ENCODE measurements at places on chromosomes 5 and 9.

DNA sequence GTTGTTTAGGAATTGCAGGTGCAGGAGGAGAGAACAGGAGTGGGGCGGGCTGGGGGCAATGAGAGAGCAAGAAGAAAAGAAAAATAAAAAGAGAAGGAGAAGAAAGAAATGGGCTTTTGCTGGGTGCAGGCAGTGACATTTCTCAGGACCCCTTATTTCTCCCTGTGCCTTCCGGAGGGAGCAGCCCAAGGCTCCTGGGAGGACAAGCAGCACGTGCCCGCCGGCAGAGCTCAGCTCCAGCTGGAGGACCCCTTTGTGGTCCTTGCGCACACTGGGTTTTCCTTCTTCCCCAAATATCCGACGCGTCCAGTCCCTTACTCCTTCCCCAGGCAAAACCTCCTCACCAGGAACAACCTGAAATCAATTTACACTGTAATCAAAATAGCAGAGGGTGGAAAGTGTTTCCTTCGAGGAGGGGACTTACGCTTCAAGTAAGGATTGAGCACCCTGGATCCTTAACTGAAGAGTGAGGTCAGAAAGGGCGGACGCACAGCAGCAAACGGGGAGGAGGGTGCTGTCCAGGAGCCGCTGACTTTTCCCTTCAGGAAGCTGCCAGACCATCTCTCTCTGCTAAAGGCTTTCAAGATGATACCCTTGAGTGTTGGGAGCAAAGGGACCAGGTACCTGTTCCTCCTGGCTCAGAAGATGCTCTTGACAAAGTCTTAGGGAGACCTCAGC, 2.1 kb downstream of the BTNL9 start:
- no peak for DNase-seq

DNA sequence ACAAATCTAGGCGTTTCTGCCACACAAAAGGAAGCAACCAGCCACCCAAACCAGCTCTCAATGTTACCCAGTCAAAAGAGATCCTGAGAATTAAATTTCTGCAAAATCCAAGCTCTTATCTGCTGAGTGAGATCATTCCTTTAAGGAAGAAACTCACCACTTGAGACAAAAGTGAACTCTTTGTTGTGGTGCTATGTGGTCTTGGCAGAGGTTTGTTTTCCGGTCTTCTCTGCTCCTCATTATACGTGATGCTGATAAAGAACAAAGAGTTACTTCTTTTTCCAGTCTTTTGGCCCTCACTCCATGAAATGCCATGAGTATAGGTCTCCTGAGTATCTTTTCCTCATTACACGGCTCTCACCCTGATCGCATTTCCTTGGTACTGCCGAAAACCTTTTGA, 82.1 kb downstream of the PRKACG start:
- DNase-seq: no peak

- no peak for DNase-seq
Observed at GRCh38 chr9:136947955-136948510, 3.0 kb downstream of the C8G start.

DNA sequence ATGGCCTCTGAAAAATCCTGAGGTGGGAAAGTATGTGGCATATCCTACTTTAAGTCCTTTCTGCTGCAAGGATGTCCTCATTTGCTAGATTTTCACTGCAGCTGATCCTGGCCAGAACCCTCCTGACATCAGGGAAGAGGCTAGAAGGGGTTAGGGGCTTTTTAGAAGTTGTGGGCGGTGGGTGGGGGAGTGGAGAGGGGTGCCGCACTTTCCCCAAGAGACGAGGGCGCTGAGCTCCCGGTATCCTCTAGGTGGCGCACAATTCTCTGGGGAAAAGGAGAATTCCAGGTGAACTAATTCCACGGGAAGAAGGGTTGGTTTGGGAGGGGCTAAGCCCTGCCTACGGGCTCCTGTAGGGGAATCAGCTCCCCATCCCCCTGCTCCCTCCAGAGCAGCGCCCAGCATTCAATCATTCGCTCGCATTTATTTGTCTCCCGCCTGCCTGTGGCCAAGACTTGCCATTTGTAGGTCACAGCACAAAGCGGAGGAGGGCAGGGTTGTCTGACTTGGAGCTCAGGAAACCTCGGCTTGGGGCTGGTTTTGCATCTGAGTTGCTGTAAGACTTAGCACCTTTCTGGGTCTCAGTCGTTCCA, 42.9 kb upstream of the HAND1 start:
- DNase-seq: peak; percentile 89

GRCh38 chr5:139557811-139558210, 3.3 kb upstream of the UBE2D2 start:
- no peak for DNase-seq

DNA sequence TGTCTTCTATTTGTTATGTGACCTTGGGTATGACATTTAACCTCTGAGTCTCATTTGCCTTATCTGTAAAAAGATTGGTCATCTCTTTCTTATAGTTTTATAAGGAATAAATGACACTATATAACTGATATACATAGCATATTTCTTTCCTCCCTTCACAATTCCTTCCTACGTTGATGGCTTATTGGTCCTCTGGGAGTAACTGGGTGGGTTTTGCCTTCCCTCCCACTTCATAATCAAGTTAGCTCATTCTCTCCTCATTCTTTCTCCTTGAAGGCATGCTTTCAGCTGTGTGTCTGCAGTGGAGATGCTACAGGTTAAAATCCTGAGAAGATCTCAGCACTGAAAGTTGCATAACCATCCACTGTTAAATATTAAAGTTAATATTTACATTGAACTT, 382.4 kb downstream of the TMEM38B start:
- no peak for DNase-seq

- no peak for DNase-seq
Observed at GRCh38 chr5:52015760-52016159, 632.5 kb downstream of the ISL1 start.

- DNase-seq: no peak
Observed at GRCh38 chr5:123582550-123583285, 70.7 kb downstream of the CSNK1G3 start.

- no peak for DNase-seq
Observed at GRCh38 chr5:143454936-143455516, 51.5 kb upstream of the NR3C1 start.

DNA sequence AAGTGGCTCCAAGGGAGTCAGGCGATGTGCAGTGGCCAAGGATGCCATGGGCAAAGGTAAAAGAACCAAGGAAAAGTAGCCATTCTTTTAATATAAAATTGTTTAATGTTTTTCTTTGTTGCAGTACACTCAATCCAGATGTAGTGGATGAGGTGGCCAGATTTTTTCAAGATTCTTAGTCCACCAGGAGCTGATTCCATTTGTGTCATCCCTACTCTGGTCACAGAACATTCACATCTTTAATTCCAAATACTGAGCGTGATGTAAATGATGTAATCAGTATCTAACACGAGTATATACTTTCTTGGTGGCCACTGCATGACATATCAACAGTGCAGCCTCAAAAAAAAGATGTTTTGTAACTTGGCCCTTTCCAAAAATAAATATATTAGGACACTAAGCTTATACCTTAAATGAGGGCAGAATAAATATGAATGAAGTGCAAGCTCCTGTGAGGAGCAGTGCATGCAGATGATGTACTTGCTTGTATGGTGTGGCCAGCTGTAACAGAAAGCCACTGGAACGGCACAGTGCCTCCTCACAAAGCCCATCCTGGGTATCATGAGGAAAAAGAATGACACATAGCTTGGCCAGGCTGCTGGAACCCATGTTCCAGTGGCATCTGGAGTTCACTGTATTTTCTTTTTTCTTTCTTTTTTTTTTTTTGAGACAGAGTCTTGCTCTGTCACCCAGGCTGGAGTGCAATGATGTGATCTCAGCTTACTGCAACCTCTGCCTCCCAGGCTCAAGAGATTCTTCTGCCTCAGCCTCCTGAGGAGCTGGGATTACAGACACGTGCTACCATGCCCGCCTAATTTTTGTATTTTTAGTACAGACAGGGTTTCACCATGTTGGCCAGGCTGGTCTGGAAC, 6.5 kb upstream of the SPATA24 start:
- DNase-seq: no peak

GRCh38 chr5:77871946-77872345, 95.8 kb upstream of the TBCA start:
- no peak for DNase-seq
